ENCODE measurements at places on chromosomes 7 and 10. TPM values are rescaled to one million over a fixed set of nuclear protein-coding genes. Genes with fewer than 3 reads are reported as not detected.

The CDK6 gene
- 25.5 TPM for total RNA-seq

- DNase-seq = no peak
Measured at GRCh38 chr10:60978287-60979115, 34.5 kb upstream of the RHOBTB1 start.

GRCh38 chr7:126286317-126286716, 966.4 kb downstream of the GRM8 start:
- DNase-seq = no peak

GRCh38 chr7:51246258-51247245, 70.1 kb downstream of the COBL start:
- no peak for DNase-seq

GRCh38 chr10:17256627-17257026, 28.6 kb downstream of the VIM start:
- no peak for DNase-seq
